ENCODE measurements at places on chromosomes 6 and 20.

- no peak for DNase-seq
Observed at GRCh38 chr6:169396554-169397163, 143.0 kb upstream of the THBS2 start.

DNA sequence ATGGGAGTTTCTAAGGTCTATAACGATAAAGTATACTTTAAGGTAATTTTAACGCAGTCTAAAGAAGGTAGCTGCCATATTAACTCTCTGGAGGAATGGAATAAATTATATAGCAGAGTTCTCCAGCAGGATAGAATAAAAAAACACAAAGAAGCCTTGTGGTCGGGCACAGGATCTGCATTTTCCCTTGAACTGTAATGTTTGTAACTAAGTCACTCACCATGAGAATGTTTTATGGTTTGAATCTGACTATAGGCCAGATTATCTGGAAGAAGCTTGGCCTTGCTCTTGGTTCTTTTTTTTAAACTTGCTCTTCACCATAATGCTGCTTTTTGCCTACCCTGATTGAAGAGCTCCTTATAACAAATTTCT, 238.8 kb upstream of the NOX3 start:
- DNase-seq = no peak

GRCh38 chr6:35603326-35604202, 85.2 kb downstream of the FKBP5 start:
- DNase-seq = no peak

- no peak for DNase-seq
Observed at GRCh38 chr6:66849843-66850242, 1142.8 kb upstream of the EYS start.

DNA sequence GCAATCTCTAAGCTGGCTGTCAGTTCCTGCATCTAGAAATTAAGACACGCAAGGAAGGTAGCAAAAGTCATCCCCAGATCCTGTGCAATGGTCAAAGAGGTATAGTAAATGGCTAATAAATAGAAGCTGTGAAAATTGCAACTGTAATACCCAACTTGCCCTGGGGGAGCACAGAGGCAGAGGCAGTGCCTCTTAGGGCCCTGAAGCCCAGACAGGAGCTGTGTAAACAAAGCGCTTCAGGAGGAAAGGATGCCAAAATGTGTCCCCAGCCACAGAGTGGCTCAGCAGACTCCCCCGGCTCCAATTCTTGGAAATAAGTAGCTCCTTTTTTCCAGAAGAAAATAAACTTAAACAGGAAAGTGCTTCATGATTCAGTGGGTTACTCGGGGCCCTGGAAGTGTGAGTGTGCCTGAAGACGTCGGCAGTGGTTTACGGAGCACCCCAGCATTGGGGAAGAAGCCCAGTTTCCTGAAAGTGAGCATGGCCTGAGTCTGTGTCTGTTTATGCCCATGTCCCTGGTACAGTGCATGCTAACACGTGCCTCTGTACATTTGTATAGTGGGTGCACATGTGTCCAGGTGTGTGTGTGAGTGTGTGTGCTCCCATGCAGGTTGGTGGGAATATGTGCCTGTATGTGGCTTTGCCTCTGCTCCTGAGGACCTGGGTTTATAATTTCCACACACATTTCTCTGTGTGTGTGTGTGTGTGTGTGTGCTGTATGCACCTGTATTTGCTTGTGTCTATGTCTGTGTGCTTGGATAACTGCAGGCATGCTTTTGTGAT, 246.7 kb downstream of the MAFB start:
- DNase-seq = peak; percentile 70

DNA sequence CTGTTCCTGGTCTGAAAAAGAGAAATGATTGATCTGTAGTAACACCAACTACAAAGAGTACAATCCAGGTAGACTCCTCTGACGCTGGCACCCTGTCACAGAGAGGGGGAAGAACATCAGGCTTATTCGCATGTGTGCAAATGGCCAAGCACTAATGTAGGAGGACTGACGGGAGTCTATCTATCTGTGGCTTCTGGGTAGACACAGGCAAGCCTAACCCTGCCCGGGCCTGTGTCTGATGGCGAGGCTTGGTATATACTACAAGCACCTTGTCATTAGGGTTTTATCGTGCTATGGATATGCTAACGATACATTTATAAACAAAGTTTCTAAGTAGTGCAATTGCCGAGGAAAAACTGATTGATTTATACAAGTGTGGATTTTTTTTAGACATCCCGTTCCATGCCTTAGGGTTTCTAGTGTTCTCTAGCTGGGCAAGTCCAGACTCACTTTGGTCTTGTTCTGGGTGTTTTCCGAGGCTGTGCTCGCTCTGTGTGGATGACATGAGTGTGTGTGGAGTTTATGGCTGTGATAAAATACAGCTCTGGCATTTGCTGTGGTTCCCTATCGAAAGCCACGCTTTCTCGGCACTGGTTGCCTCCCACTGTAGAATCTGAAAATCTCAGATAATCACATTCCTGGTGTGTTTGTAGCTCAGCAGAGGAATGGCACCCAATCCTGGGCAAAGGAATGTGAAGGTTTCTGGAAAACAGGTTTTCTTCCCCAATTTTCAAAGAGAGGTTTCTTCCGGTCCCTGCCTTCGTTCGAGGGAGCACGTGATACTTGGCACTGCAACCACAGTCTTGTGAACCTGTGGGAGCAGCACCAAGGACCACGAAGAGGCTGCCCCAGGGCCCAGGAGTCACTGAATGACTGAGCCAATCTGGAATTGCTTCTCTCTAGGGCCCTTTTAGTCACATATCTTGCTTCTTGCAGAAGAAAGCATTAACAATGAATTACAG, 67.5 kb upstream of the EDN1 start:
- DNase-seq = peak; percentile 61

- DNase-seq = no peak
Observed at GRCh38 chr6:135568379-135568778, 70.8 kb upstream of the AHI1 start.

DNA sequence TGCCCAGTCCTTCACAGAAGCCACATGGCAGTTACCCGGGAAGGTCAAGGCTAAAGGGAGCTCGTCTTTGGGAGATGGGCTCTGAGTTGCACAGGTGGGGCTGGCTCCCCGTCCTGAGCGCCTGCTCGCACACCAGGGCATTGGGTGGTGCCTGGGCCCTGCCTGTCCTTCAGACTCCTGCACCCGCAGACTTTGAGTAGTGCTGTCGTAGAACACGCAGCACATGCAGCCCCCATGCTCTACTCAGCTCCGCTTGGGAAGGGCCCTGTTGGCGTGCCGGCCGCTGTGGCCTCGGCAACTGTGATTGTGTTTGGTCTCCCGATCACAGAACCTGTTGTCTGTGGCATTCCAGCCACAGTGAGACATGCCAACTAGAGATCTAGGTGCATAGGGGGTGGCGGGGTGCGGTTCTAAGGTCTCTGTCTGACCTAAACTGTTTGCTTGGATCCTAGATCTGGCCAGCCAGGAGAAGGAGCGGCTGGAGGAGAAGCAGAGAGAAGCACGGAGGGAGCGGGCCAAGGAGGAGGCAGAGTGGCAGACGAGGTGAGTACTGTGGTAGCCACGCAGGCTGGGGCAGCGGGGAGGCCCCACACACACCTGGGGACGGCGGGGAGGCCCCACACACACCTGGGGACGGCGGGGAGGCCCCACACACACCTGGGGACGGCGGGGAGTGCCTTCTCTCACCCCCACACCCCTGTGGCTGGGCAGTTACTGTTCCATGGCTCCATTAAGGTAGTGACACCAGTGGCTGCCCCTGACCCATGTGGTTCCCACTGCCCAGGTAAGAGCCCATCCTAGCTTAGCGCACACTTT, 11.3 kb upstream of the ADRM1 start:
- DNase-seq = no peak

- DNase-seq = peak; percentile 94
Observed at GRCh38 chr6:25035512-25036435, 100.0 kb upstream of the RIPOR2 start.

DNA sequence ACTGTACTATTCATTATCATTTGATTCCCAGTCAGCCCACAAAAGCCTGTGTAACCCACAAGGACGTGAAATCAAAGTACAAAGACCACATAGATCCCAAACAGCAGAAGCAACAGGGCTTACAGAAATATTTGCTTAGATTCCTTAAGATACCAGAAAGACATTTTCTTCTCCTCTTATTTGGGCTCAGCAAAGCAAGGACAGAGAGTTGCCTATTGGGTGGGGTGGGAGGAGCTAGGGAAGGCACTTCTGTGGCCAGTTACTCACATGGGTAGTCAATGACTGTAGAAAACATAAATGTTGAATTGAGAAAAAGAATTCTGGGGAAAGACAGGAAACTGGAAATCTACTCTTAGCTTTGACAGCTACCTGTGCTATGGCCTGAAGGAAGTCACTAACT, 19.8 kb downstream of the PDE7B start:
- no peak for DNase-seq

GRCh38 chr6:133802861-133803260, 86.1 kb upstream of the TCF21 start:
- DNase-seq = no peak

DNA sequence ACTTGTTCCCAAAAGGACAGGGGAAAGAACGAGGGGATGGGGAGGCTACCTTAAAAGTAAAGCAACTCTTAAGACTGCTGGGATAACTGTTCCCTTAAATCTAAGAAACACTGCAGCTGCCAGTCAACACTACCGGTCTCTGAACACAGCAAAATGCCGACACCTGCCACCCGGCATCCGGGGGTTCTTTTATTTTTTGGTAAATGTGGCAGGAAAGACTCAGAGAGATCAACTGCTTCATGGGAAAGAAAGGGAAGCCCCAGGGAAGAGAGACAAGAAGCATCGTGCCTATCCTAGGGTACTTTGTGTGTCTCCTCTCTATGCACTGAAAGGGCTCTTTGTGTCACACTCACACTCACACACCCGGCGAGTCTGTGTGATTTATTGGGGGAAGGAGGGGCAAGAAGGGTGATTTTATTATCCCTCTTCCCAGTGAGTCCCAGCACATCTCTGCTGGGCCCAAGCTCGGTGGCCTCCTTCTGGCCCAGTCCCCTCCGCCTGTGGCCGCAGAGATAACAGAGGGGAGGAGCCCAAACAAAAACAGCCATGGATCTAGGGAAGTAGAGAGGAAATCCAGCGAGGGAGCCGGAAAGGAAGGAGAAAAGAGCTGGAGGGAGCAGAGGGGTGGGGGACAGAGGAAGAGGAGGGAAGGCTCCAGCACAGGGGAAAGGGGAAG, 1.4 kb downstream of the FYN start:
- peak; percentile 87 for DNase-seq

DNA sequence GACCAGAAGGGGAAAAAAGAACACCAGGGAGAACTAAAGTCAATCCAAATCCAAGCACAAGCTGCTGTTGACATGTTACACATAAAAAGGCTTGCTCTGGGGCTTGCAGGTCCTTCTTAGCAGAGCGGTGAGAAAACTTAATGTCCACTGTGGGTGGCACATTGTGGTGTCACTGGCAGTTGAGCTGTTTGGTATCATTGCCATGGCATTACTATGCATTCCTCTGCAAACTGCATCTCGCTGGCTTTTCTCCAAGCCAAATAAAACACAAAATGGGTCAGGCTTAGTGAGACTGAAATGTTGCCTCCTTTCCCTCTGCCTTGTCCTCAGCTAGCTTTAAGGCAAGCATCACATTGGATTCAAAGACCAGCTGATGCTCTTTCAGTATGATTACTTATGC, 40.9 kb downstream of the LY86 start:
- no peak for DNase-seq

- no peak for DNase-seq
Observed at GRCh38 chr6:5778317-5778857, 228.3 kb downstream of the NRN1 start.

DNA sequence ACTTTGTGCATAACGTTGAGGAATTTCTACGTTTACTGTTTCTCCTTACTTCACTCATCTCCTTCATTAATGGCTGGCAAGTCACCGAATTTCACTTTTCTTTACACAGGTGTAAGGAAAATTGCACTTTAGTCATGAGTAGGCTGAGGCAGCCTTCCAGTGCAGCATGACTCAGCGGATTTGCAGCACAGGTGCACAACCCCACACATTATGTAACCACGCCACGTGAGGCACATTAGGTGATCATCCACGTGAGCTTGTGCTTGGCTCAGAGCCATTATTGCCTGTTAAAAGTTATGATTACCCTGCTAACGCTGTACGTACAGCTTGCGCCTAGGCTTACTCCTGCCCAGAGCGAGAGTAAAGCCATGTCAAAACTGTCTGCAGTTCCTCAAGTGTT, 158.8 kb downstream of the NKAIN2 start:
- no peak for DNase-seq

DNA sequence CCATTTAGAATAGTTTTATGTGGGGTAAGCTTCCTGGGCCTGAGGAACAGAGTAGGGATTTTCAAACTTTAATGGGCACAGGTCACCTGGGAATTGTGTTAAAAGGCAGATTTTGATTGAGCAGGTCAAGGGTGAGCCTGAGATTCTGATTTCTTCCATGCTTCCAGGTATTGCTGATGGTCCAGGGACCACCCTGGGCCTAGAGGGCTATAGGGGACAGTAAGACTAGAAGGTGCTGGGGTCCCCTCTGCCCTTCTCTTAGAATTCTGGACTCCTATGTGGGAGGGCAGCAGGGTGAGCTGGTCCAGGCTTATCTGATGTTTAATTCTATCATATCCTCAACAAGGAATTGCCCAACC, 2.6 kb downstream of the DDR1 start:
- no peak for DNase-seq

GRCh38 chr20:44696315-44696714, 18.9 kb upstream of the CCN5 start:
- no peak for DNase-seq

DNA sequence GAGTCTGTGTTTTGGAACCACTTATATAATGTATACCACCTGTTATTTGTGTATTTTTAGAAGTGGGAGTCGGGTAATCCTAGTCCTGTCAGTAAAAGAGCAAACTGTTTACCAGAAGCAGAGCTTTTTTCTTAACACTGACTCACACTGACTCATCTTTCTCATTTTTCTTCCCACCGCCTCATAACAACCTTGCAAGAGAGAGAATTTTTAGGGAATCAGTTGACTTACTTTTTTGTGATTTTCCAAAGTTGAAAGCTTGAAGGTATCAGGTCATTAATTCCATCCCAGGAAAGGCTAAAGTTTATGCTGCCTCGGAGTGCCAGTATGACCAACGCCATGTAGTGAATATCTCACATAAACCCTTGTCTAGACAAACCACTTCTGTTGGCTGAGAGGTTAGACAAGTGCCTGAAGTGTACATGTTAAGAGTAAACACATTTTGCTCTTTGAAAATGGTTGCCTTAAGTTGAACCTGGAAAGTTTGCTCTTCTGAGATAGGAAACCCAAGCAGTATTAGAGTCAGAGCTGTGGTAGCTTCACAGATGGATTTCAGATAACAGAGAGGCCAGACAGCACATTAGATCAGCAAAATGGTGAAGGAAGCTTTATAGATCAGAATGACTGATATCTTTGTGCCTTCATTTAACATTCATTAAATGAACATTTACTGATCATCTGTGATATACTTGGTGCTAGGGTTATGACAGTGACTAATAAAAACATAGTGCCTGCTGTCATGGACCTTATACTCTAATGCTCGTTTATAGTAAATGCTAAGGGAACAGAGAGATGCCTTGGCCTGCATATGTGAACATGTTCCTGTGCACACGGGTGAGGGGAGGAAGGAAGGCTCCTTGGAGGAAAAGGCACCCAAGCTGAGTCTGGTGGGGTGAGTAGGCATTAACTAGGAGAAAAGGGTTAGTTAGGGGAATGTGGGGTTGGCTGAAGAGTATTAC, 29.1 kb upstream of the PKIG start:
- no peak for DNase-seq

- no peak for DNase-seq
Observed at GRCh38 chr6:71028877-71029252, 72.0 kb upstream of the B3GAT2 start.

GRCh38 chr20:43017241-43018030, 172.3 kb downstream of the PTPRT start:
- no peak for DNase-seq

Measured in islet precursor cell (in vitro differentiated cells).